ENCODE measurements at places on chromosomes 6 and 20.

- DNase-seq = no peak
These were observed 190.4 kb upstream of the JAG1 start for GRCh38 chr20:10864076-10864672.

DNA sequence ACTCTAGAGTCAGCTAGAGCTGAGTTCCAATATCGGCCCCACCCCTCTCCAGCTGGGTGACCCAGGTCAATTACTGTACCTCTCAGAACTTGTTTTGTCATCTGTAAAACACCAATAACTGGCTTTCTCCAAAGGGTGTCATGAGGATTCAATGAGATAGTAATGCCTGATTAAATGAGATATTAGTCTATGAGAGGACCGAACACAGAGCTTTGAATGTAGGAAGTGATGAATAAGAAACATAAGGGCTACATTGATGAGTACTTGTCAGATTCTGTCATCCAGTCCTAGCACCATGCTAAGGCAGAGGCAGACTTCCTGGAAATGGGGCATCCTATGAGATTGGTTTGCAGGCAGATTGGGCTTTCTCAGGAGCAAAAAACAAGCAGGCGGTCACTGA lies 20.2 kb downstream of the BPI start:
- DNase-seq = no peak

DNA sequence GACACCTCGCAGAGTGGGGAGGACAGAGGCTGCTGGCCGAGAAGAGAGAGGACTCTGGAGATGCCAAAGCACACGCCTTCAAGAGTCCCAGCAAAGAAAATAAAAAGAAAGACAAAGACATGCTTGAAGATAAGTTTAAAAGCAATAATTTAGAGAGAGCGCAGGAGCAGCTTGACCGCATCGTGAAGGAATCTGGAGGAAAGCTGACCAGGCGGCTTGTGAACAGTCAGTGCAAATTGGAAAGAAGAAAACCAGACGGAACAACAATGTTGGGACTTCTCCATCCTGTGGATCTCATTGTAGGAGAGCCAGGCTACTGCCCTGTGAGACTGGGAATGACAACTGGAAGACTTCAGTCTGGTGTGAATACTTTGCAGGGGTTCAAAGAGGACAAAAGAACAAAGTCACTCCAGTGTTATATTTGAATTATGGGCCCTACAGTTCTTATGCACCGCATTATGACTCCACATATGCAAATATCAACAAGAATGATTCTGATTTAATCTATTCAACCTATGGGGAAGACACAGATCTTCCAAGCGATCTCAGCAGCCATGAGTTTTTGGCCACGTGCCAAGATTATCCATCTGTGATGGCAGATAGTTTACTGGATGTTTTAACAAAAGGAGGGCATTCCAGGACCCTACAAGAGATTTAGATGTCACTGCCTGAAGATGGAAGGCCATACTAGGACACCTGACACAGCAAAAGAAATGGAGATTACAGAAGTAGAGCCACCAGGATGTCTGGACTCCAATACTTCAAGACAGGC lies 52.2 kb downstream of the REV3L start:
- no peak for DNase-seq

- DNase-seq = no peak
These were observed 9.5 kb downstream of the BRD2 start for GRCh38 chr6:32977953-32978324.

- DNase-seq = no peak
These were observed 197.4 kb upstream of the PRSS16 start for GRCh38 chr6:27049863-27050781.

DNA sequence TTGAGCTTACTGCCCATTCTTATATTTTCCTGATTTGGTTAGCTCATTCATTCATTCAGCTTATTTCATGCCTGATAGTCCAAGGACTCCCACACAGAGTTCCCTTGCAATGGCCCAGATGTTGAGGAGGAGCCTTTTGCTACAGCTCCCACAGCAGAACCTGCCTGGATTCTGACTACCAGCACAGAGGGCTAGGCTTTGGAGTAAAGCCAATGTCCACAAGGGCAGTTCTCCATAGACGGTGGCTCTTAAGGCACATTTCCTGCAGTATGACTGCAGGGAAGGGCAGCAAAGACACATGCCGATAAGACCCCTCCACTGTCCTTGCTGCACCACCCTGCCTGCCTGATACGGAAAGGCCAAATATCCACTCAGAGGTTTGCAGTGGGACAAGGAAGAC lies 112.3 kb upstream of the SYNDIG1 start:
- no peak for DNase-seq

- peak; percentile 69 for DNase-seq
These were observed 89.2 kb upstream of the STMND1 start for GRCh38 chr6:17012421-17013225.

DNA sequence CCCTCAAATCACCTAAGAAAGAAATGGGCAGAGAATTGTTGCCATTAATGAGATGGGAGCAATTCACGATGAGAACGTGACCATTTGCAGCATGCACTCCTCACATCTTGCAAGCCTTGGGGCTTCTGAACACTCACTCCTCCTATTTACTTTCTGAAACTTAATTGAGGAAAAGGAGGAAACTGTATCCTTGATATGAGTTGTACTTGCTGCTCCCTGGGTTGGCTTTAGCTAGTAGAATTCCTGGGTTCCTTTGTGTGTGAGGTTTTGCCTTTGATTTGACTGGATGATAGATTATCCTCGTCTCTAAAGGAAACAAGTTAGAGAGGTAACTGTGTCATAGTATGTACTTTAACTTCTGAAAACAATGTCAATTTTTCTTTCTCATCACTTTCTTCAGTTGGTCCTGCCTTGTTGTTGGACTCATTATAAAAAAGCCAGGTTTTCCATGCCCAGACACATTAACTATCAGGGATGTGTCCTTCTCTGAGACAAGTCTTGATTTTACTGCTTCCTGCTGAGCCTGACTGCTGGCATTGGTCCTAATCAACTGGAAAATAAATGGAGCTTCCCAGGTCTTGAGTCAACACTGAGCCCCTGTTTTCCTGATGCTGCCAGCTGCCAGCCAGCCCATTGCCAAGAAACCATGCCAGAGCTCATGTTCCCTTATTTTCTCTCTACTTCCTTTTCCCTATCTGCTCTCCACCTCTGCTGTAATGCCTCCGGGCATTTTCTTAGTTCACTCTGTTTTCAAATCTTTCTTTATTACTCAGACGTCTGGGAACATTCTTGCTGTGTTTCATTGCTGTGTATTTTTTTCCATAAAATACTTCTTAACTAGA lies 6.0 kb upstream of the MRAP2 start:
- DNase-seq = peak; percentile 69

DNA sequence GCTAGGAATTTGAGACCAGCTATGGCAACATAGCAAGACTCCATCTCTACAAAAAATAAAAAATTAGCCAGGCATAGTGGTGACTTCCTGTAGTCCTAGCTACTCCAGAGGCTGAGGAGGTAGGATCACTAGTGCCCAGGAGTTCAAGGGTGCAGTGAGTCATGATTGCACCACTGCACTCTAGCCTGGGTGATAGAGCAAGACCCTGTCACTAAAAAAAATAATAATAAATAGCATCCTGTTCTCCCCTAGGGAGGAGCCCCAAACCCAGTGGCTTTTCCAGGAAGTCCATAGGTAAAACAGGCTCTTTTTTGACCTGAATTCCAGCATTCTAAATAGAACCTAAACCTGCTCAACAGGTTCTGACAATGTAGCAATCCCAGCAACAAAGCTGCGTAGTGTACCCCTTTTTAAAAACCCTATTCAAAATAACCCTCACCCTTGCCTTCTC lies 192.0 kb downstream of the ALDH8A1 start:
- DNase-seq = no peak

GRCh38 chr20:37954190-37954589 lies 51.3 kb downstream of the VSTM2L start:
- no peak for DNase-seq

DNA sequence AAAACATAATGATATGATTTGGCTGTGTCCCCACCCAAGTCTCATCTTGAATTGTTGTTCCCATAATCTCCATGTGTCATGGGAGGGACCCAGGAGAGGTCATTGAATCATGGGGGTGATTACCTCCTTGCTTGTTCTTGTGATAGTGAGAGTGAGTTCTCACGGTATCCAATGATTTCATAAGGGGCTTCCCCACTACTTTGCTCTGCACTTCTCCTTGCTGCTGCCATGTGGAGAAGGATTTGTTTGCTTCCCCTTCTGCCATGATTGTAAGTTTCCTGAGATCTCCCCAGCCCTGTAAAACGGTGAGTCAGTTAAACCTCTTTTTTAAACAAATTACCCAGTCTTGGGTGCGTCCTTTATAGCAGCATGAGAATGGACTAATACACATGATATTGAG lies 156.8 kb upstream of the PLCB4 start:
- DNase-seq = no peak

- no peak for DNase-seq
These were observed 103.1 kb upstream of the TBX18 start for GRCh38 chr6:84867521-84867920.

DNA sequence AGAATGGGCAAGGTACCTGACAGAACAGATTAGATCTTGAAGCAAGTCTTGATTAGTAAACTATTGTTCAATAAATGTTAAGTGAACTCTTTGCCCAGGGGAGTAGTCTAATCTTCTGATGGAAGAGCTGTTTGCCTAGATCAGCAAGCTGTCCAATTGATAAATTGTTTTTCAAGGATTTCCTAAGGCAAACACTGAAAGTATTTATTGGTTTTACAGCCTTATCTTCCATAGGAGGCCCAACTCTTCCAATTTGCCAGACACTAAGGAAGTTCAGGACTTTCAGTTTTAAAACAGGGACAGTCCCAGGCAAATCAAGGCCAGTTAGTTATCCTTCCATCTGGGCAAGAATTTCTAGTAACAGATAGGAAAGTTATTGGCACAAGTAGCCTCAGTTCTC lies 1.8 kb upstream of the C6orf163 start:
- no peak for DNase-seq

DNA sequence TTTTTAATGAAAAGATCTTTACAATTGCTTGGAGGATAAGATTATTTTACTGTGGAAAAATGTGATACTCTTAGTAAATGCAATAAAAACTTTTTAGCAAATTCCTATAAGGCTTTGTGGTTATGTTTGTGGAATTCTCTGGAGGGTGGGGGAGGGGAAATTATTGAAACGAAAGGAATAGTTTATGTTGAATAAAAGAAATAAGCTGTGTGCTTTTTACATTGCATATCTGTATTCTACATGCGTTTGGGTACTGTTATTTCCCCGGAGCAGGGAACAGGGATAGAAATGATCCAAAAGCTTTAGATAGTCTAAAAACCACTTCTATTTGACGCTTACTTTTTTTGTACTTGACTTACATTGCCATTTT lies 143.8 kb downstream of the SLC16A10 start:
- no peak for DNase-seq

GRCh38 chr6:110095101-110095500 lies 84.4 kb downstream of the WASF1 start:
- DNase-seq = peak; percentile 28

GRCh38 chr6:37838219-37838921 lies 18.8 kb downstream of the ZFAND3 start:
- no peak for DNase-seq

DNA sequence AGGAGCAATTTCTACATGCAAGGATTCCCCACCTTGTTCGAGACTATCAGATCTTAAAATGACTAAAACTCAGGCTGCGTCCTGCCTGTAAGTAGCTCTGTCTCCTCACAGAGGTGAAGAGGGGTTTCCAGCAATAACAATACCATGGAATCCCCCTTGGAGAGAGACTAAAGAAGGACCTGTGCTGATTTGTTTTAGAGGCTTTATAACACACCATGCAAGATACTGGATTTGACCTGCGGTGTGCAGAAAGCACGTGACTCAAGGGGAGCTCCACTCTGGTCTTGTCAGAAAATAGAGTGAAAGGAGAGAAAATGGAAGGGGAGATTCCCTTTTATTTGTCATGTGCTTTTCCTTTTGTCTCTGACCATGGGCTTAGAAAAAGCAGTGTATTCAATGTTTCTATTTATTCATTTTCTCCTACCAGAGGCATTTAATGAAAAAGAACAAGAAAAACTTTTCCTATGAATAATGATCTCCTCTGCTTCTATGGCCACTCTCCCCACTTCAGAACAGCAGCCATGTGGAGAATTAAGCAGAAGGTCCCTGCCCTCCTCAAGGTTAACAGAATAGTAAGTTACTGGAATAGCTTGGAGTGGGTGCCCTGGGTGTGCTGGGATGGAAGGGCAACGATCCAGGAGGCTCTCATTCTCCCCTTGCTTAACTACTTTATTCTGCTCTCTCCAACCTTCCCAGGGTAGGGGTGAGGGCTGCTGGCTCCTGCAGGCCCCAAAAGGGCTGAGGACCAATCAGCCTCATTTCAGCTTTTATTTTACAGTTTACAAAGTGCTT lies 19.2 kb upstream of the MRPS10 start:
- no peak for DNase-seq

GRCh38 chr6:149922642-149923326 lies at the start of gene RAET1G:
TSS of gene RAET1G (minus strand) at chr6:149923121. CDS start at chr6:149923010, 111 bp downstream.
- DNase-seq = peak; percentile 97

GRCh38 chr6:145075425-145075824 lies 659.9 kb downstream of the EPM2A start:
- DNase-seq = no peak

DNA sequence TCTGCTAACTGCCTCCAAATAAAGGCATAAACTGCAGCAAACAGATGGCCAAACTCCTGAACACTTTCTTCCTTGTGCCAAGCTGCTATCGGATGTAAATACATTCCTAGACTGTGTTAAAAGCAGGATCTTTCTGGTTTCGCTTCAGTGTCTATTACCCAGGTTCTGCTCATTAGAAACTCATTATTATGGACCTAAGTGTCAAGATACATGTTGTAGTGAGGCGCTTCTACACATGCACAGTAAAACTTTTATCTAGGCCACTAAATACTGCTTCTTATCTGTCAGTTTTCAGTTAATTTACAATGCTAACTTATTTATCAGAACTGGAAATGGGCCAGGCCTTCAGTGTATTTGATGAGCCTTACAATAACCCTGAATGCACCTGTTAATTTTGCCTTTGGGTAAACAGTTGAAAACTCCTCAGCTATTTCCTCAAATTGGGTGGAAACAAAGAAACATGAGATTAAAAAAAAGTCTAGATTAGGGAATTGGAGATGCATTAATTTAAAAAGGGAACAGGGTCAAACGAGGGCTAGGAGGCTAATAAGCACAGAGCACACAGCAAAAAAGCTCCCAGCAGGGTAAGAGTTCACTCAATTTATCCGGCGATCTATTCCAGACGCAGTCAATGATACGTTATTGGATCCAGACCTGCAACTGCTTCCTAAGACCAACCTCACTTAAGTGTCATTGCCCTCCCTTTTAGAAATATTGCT lies 240.6 kb downstream of the FOXC1 start:
- DNase-seq = no peak

- DNase-seq = no peak
These were observed 5.8 kb upstream of the EEF1A2 start for GRCh38 chr20:63504642-63505041.

DNA sequence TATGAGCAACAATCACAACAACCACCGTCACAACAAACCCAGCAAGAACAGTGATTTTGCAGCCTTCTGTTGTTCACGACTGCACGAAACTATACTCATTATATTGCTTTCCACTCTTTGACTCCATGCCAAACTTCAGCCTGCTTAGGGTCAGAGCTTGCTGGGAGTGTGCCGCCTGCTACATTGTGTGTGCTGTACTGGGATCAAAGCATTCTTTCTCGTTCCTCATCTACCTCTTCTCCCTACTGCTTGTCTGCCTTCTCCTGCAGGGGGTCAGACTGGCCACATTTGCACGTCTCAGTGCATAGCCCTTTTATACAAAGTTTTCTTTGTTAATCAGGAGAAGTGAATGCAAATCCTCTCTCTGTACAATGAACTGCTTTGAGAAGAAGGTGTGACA lies 401.6 kb upstream of the CITED2 start:
- DNase-seq = no peak

- DNase-seq = peak; percentile 6
These were observed 107.4 kb downstream of the SCML4 start for GRCh38 chr6:107716688-107717089.
